Activated naive CD8-positive, alpha-beta T cell treated with anti-CD3 and anti-CD28 coated beads for 36 hours (primary cell): ENCODE measurements at places on chromosomes 3 and 15. TPM values are rescaled to one million over a fixed set of nuclear protein-coding genes. Genes with fewer than 3 reads are reported as not detected.

DNA sequence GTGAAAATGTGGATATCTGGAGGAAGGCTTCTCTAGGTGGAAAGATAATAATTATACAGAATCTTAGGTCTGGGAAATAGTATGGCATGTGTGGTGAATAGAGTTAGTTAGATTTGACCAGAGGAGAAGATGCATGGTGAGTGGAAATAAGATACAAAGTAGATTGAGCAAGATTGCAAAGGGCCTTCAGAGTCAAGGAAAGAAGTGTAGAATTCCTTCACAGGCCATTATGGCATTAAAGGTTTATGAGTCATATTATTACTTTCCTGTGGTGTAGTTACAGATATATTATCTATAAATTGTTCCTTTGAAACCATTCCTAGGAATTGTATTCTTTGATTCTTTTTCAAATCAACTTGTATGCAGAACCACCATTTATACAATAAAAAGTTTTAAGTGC, 660.3 kb downstream of the SI start:
- no peak for DNase-seq

DNA sequence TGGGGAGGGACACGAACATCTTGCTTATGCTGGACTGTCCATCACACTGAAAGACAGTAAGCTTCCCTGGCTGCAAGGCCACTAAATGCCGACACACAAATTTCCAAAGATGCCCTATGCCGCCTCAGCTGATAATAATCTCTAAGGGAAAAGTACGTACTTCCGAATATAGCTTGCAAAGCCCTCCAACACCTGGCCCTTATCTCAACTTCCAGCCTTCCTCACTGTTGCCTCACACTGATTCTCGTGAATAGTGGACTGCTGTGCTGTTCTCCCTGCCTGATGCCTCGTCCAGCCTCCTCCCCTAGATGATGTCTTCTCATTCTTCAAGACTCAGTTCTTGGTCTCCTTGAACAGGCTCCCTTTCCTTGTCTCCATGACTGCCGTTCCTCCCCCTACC, 72.3 kb downstream of the CD47 start:
- DNase-seq, result no peak

- DNase-seq, result no peak
Measured at GRCh38 chr15:93722165-93722564, 509.2 kb upstream of the MCTP2 start.

- no peak for DNase-seq
Measured at GRCh38 chr3:25002052-25002451, 426.0 kb upstream of the RARB start.

DNA sequence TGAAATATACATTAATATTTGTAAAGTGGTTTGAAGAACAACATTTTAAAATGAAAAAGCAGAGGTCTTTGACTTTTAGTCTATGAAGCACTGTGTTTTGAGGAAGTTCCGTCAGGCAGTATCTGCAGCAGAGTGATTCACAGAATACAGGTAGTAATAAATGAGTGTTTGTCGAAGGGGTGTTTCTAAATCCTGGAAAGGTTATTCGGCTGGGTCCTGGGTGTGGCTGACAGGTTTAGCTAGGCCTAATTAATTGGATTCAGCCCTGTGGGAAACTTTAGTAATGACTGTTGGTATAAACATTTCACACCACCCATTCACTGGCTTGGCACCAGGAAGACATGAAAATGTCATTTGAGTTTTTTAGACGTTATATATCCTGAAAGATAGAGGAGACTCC, 51.3 kb downstream of the TIPARP start:
- no peak for DNase-seq

Gene TIMP4
- not detected for total RNA-seq

GRCh38 chr3:14216257-14217048, 37.8 kb downstream of the LSM3 start:
- DNase-seq, result peak; percentile 61

- no peak for DNase-seq
Measured at GRCh38 chr15:53974121-53974520, 4.1 kb upstream of the UNC13C start.

DNA sequence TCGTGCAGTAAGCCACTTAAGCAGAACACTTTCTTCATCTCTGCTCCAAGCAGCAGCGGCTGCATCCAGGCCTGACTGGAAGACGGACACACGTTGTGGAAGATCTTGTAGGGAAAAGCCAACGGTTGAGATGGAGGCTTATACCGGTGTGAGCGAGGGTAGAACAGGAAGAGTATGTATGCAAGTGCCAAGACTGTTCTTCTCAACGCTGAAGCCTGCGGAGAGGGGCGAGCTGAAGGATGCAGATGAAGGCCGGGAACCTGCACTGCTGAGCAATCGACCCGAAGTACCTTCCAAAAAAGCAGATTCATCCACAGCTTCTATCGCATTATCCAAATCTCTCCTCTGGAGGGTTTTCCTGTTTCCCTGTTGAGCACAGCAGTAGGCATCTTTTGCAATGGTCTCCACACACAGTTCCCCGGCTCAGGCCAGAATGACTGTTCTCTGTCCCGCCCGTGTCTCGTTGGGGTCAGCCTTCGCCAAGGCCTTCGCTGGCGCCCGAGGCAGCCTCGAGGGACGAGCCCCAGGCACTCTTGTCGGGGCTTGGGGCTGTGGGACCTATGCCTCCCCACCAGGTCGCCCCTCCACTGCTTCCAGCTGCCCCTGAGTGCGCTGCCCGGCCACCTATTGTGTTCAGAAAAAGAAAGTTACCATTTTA, 22.2 kb upstream of the DYNC1LI1 start:
- no peak for DNase-seq

- no peak for DNase-seq
Measured at GRCh38 chr3:139231555-139232281, 112.1 kb upstream of the MRPS22 start.

DNA sequence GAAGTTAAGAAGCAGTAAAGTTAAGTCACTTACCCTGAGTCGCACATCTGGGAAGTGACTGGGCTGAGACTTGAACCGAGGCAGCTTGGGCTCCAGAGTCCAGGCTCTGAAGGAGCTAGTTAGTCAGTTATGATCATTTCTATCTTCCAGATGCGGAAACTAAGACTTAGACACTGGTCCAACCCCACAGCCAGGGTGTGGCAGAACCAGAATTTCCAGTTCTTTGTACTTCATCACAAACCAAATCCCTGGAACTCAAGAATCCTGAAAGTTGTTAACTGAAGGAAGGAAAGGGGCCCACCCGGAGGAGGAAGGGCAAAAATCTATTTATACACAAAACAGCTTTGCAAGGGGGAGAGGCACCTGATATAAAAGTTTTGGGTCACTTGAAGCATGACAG, 389.9 kb downstream of the SHQ1 start:
- no peak for DNase-seq

DNA sequence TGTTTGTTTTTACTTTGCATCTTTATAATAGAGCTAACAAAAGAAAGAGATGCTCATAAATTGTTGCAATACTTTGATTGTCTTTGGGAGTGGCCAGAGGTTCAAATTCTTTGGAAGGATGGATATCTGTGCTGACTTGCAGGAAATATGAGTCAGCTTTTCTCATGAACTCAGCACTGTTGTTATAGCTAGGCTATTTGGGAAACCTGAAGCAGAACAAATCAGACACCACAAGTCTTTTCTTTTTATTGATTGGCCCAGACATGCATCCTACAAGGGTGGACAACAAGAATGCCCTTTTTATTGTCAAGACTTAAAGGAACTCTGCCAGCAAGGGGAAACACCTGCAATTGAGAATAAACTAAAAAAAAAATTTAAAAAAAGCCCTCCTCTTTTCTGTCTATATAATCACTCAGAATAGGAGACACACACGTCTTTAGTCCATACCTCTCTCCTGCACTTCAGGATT, 4.6 kb upstream of the DENND4A start:
- no peak for DNase-seq
